ENCODE measurements at places on chromosomes 3 and 15.
A peak's percentile ranks its signal among the peaks of the same experiment; 100 is the strongest.

DNA sequence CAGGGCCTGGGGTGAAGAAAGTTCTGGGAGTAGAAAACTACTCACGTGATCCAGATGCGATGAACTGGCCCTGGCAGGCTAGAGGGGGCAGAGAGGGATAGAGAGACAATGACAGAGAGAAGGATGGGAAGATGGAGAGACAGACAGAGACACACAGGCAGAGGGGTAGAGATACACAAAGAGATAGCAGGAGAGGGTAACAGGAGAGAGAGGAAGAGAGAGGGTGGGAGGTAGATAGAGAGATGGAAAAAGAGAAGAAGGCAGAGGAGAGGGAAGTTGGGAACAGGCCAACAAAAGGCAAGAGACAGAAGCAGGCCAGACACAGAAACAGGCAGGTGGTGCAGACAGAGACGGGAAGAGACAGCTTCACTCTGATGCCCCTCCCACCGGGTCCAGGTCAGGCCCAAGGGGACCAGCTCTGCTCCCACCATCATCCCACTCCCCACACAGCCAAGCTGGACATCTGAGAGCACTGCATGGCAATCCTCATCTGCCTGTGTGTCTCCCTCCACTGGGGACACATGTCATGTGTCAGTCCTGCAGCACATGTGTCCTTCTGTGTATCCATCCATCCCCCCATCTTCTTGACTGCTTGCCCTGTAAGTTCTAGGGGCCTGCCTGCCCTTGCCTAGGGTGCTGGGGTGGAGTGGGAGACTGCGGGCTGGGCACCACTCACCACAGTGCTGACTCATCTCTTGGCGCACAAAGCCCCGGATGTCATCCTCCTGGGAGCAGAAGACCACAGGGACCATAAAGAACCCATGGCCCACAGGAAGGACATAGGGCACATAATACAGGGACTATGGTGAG is 2.2 kb upstream of the UCN2 start:
- peak; percentile 39 for DNase-seq

GRCh38 chr3:136109499-136109898 is 86.6 kb downstream of the MSL2 start:
- DNase-seq: no peak

DNA sequence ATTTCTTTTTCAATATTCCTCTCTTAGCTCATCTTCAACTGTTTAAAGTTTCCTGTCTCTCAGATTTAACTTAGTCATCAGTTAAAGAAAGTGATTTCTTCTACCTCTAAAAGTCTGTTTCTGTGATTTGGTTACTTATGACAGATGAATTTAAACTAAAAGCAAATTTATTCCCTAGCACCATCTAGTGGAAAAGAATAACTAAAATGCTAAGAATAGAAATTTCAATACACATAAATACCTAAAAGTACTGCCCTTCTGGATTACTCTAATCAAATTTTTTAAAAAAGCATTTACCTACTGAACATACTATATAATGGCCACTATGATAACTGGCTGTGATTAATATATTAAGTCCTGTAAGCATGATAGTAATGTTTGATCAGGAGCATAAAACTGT is 14.0 kb upstream of the ZCWPW2 start:
- DNase-seq: peak; percentile 41

GRCh38 chr3:172692751-172693338 is 18.0 kb downstream of the NCEH1 start:
- DNase-seq: no peak

DNA sequence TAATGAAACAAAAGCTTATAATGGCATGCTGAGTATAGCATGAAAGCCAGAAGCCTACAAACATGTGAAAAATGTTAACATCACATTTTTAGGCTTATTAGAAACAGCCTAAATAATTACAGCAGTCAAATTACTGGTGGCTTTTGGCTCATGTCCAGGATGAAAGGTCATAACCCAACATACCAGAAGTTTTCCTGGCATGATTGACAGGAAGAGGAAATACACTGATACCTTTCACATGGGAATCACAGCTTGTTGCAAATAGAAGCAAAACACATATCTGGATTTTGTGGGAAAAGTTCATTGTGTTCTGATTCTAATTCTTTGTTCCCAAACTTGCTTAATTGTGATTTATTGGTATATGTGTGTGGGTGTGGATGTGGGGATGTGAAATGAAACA is 393.5 kb upstream of the ARRDC4 start:
- no peak for DNase-seq

DNA sequence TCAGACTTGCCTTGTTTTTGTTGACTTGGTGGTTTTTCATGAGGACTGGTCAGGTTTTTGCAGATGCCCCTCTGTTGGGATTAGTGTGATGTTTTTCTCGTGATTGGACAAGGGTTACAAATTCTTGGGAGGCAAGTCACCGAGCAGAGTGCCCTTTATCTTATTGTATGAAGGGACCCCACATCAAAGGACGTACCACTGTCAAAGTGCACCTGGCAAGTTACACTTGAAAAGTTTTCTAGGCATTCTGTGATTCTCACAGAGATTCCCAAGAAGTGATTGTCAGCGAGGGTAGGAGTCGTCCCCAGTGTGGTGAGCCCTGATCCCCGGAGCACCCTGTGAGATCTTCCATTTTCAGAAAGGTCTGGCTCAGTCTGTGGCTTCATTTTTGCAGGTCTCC is 110.1 kb downstream of the POLR2M start:
- no peak for DNase-seq

DNA sequence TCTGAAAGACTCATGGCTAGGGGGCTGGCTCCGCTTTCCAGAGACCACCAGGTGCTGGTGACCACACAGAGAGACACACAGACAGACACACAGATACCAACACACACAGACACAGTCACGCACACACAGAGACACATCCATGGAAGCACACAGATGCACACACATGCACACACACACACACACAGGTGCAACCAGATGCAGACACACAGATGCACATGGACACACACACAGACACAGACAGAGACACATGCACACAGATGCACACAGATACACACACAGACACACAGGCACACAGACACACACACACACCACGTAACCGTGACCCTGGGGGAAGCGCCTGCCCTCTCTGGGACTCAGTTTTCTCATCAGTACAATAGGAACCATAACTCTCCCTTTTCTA is 132.2 kb downstream of the WNT7A start:
- no peak for DNase-seq

DNA sequence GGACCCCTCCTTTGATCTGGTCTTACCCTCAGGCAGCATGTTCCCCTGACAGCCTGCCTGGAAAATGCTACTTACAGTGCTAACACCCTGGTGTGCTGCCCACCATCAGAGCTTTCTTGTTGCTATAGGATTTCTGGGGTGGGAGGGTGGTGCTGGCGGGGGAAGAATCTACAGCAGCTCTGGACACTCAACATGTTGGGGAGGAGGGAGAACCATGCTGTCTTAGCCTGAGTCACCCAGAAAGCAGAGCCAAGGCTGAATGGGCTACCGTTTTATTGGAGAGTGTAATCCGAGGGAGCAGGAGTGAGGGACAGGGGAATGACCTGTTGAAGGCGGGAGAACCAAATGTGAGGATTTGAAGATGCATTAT is 45.6 kb downstream of the MFSD1 start:
- no peak for DNase-seq

DNA sequence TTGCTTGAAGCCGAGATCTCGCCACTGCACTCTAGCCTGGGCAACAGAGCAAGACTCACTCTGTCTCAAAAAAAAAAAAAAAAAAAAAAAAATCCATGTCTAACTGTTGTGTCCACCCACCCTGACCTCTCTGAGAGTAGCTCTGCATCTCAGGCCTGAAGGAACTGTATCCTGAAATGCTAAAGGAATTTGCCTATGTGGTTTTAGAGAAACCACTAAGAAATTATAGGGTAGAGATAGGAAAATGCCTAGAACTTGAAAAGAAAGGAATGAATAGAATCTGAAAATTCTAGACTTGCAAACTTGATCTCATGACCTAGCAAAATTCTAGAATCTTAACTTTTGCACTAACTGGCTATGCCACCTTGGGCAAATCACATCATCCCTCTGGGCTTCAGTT is 217.5 kb upstream of the ROPN1 start:
- DNase-seq: no peak

- DNase-seq: no peak
Observed at GRCh38 chr3:61789861-61790260, 228.5 kb downstream of the PTPRG start.

GRCh38 chr3:179666030-179666429 is 13.2 kb downstream of the USP13 start:
- DNase-seq: no peak

- no peak for DNase-seq
Observed at GRCh38 chr3:172103724-172104123, 64.3 kb downstream of the FNDC3B start.

- no peak for DNase-seq
Observed at GRCh38 chr3:36397841-36398240, 17.5 kb downstream of the STAC start.

- no peak for DNase-seq
Observed at GRCh38 chr3:124993466-124993865, 58.9 kb upstream of the MUC13 start.

- DNase-seq: no peak
Observed at GRCh38 chr15:30872341-30872748, 31.4 kb upstream of the FAN1 start.

All from OCI-M1 (cell line).